ENCODE measurements at places on chromosomes 12 and 14.

GRCh38 chr14:50156111-50156510 is 39.7 kb upstream of the VCPKMT start:
- no peak for DNase-seq

DNA sequence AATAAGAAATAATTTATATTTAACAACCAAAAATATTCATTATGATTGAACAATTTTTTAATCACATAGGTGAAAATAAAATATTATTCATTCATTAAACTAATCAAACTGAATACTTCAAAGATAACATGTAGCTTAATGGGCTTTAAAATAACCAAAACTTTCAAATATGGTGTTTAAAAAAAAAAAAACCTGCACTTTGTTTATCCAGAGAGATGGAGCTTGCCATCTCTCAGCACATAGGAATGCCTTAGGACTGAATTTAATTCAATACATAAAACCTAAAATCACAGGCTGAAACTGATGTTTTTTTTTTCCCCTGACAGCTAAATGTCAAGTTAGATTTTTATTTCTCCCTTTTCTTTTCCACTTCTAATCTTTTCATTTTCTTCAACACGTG is 14.4 kb upstream of the CCER1 start:
- DNase-seq = no peak

- no peak for DNase-seq
Observed at GRCh38 chr14:31391473-31391872, 28.9 kb downstream of the HEATR5A start.

- DNase-seq = no peak
Observed at GRCh38 chr12:120376416-120376815, 7.5 kb upstream of the MSI1 start.
